NCI-H345 (cell line): ENCODE measurements at places on chromosomes 7 and 10.

GRCh38 chr7:64807731-64808365, 13.6 kb downstream of the ZNF138 start:
- DNase-seq = no peak

GRCh38 chr7:6579446-6579845, 2.2 kb downstream of the ZDHHC4 start:
- no peak for DNase-seq

GRCh38 chr10:77915319-77916105, 11.0 kb downstream of the DLG5 start:
- DNase-seq = no peak

GRCh38 chr7:124460555-124460954, 305.0 kb downstream of the GPR37 start:
- no peak for DNase-seq

- DNase-seq = no peak
These were observed 90.0 kb downstream of the EGFR start for GRCh38 chr7:55108818-55109217.

DNA sequence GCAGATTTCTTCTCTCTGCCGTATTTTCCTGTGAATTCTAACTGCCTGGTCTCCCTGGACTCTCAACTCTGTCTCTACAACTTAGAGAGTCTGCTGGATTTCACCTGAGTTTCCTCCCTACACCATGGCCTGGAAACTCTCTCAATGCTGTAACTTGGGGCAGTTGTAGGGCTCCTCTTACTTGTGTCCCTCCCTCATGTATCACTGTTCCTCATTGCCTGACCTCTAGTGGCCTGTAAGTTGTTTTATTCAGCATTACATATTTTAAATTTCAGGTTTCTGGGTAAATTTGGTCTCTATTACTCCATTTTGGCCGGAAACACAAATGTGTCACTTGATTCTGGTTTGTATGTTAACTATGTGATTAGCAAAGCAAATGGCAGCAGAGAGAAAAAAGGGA, 70.9 kb downstream of the DYNC1I1 start:
- no peak for DNase-seq

DNA sequence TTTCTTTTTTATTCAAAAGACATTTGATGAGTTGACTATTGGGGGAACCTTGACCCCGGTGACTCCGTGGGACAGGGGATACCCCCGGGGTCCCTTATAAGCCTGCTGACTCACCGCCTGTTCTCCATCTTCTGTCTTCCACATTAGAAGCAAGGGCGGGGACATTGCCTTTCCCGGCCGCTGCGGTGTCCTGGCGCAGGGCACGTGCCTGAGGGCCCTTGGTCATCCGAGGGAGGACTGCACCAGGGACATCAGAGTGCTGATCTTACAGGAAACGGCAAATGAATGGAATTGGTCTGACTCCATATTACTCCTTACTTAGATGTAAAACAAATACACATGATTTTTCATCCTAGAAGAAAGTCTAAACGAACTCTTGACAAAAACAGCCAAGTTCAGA, 170.1 kb downstream of the CUX1 start:
- DNase-seq = no peak

- no peak for DNase-seq
These were observed 5.4 kb downstream of the SGPL1 start for GRCh38 chr10:70820976-70821750.

DNA sequence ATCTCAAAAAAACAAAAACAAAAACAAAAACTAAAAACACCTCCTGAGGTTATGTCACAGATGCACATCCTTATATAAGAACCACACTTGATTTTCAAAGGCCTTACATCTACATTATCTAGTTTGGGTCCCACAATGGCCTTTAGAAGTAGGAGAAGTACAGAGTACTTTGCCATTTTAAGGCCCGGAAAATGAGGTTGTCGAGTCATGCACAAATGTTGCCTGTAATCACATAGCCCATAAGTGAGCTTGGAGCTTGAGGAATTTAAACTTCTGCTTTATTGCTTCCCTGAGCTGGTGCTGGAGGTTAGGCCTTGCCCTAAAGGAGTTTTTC, 9.7 kb upstream of the MKRN1 start:
- no peak for DNase-seq

GRCh38 chr10:6002809-6003510, 25.6 kb upstream of the IL15RA start:
- no peak for DNase-seq

GRCh38 chr7:73509463-73509862, 12.6 kb downstream of the BAZ1B start:
- no peak for DNase-seq

- DNase-seq = no peak
These were observed 136.9 kb downstream of the GLI3 start for GRCh38 chr7:42100156-42100508.

- no peak for DNase-seq
These were observed 683 bp downstream of the INSIG1 start for GRCh38 chr7:155298288-155298833.

GRCh38 chr7:30238721-30239441, 45.5 kb upstream of the ZNRF2 start:
- peak; percentile 90 for DNase-seq

DNA sequence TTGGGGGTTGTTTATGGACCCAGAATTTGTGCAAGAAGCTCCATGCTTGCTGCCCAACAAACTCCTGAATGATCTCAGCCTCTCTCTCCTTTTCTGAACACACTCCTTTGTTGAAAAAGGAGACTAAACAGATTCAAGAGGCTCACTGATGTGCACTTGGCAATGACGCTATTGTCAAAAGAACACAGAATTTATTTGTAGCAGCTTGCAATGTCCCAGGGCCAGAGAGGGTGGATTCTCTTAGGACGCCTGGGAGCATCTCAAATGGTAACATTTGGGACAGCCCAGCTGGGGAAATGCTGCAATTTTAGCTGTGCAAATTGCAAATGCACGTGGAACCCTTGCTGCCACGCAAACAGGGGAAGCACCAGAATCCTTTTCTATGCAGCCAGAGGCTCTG, 79.9 kb downstream of the GPR26 start:
- DNase-seq = no peak

- no peak for DNase-seq
These were observed 503.8 kb downstream of the TCERG1L start for GRCh38 chr10:130807721-130808120.

- peak; percentile 77 for DNase-seq
These were observed 128.7 kb downstream of the AGMO start for GRCh38 chr7:15433151-15433550.

DNA sequence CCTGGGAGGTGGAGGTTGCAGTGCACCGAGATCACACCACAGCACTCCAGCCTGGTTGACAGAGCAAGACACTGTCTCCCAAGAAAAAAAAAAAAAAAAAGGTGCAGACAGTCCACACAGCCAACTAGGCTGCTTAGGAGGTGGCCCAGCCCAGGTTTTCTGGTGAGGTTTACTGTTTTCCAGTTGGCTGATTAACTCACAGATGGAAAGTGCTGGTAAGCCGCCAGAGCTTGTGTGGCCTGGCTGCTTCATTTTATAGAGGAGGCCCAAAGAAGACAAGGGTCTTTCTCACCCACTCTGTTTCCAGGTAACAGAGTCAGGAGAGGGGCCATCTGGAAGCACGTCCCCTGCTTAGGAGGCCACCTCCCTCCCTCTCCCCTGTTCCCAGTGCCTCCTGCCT, 6.2 kb downstream of the RHBDD2 start:
- DNase-seq = no peak

DNA sequence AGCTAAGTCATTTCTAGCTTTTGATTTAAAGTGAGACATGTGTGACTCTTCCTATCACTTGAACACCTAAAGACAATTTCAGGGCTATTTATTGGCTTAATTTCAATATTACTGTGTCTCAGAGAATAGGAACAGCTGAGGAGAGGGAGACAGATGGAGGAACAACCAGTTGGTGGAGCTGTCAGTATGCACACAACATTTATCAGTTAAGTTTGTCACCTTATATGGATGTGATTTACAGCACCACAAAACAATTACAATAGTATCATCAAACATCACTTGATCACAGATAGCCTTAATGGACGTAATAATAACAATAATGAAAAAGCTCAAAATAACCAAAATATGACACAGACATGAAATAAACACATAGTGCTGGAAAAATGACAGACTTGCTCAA, 129.6 kb downstream of the NPSR1 start:
- DNase-seq = no peak

DNA sequence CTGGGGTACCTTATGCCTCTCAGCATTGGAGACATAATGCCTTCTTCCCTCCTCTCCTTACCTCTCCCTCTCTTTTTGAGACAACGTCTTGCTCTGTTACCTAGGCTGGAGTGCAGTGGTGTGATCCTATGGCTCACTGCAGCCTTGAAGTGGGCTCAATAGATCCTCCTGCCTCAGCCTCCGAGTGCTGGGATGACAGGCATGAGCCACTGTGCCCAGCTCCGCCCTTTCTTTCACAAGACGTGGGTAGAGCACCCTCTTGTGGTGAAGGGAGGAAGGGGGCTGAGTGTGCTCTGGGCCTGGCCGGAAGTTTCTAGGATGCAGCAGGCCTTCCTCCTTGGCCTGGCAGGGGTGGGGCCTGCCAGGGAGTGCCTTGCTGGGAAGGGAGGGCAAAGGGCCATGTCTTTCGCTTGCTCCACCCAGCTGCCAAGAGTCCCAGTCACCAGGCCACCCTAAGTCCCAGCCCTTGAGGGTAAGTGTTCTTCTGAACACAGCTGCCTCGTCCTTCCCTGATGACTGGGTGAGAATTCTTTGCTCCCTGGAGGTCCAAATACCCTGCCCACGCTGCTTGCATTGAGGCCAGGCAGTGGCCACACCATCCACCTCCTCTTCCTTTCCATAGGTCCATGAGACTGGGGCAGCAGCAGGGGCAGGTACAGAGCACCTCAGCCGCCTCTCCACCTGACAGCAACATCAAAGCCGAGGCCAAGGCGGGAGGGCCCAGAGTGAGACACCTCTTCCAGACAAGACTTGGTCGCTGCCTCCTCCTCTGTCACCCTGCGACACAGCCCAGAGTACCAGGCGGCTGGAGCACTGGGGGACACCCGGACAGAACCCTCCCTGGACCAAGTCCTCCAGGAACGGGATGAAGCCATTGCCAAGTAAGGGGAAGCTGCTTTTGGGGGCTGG, 3.7 kb downstream of the ABHD11 start:
- peak; percentile 89 for DNase-seq

GRCh38 chr7:128708824-128709223, 30.3 kb upstream of the CALU start:
- no peak for DNase-seq

DNA sequence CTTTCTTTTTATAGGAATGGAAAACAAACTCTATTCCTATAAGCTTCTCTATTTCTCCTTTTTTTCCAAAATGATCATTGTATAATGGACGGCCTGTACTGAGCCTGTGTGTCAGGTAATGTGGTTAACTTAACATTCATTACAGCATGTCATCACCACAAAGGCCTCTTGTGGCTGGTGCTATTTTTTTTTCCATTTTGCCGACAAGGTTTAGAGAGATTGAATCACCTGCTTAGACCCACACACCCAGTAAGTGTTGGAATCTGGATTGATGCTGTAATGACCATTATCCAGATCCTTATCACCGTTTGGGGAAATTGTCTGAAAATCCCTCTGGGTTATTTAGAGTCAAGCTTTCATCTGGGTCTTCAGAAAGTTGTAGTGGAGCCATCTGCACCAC, 18.5 kb downstream of the AKR1B15 start:
- DNase-seq = no peak

- no peak for DNase-seq
These were observed 453.1 kb upstream of the MKI67 start for GRCh38 chr10:128579280-128579865.

DNA sequence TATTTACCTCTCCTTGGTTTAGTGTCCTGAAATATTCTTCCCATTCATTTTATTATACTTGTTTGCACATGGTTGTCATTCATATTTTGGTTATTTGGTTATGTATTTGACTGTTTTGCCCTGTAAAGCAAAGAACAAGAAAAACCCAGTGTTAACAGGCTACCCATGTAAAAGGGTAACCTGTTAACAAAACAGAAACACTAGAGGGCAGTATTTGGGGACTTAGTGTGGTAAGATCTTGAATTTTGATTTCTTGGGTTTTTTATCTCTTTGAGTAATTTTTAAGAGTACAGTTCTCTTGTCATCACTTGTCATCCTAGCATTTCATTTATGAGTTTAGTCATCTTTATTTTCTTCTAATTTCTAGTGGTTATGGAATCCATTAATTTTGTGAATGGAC, 51.3 kb downstream of the POLL start:
- peak; percentile 3 for DNase-seq

DNA sequence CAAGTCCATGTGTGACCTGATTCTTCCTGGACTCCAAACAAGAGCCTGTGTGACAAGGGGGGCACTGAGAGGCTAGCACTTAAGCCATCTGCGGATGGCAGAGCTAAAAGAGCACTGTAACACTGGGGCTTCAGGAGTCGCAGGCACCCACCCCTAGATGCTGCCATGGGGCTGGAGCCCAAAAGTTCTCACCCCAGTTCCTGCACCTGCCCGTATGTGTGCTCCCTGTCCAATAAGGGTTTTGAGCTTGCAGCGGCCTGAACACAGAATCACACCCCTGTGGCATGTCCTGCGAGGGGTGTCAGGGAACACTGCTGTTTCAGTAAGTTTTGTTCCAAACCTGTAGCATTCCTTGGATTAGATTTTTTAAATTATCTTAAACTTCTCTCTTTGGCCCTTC, 53.2 kb upstream of the GPR37 start:
- DNase-seq = no peak

- DNase-seq = peak; percentile 62
These were observed 6.2 kb upstream of the RRP12 start for GRCh38 chr10:97407211-97407951.

GRCh38 chr10:14665304-14665703, 109.4 kb downstream of the FAM107B start:
- peak; percentile 81 for DNase-seq

GRCh38 chr7:1329966-1330800, 97.5 kb downstream of the UNCX start:
- no peak for DNase-seq

GRCh38 chr7:27095050-27095896, 527 bp downstream of the HOXA1 start:
- no peak for DNase-seq

DNA sequence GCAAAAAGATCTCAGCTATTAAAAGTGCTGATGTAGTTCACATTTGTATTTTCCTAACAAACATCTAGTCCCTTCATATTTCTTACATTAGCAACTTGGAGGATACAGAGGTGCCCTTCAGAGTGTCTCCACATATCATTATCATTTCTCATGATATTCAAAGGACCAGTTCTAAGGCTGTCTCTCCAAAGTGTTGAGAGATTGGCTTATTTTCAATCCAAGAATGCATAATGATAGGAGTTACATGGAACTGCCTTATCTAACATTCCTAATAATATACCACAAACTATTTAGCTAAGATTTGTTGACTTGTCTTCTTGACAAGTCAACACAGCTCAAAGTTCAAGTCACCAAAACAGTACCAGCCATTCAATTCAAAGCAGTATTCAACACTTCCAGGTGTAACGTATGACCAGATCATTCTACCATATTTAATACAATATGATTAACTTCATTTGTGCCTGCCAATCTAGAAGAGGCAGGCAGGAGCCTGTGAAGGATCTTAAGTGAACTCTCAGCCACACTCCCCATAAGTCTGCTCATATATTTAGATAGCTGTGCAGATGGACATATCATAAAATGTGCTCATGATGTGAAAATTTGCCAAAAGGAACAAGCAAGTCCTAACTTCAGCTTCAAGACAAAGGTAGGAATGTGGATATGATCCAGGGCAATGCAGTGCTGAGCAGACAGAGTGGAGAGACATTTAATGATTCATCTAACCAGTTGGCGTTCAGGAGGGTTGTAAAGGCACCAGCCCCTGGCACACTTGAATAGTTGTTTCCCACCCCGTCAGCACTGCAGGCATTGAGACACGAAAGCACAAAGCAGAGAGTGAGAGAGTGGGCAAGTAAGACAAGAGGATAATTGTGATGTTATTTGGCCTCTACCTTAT, 108.3 kb downstream of the MTERF1 start:
- no peak for DNase-seq

- DNase-seq = no peak
These were observed 50.2 kb downstream of the SND1 start for GRCh38 chr7:127702052-127702652.
